Activated CD4-positive, alpha-beta T cell treated with anti-CD3 and anti-CD28 coated beads, Interleukin-2, Interleukin-4, amounts not matched to agents 100 ng/mL and 50 ng/mL, durations not matched to agents 16 hours and 8 hours (primary cell): ENCODE measurements at places on chromosomes 2 and 18.

GRCh38 chr18:35415511-35416073 is 38.5 kb upstream of the ZNF396 start:
- DNase-seq, result no peak

- no peak for DNase-seq
Measured at GRCh38 chr2:1730015-1730927, 14.0 kb downstream of the PXDN start.

DNA sequence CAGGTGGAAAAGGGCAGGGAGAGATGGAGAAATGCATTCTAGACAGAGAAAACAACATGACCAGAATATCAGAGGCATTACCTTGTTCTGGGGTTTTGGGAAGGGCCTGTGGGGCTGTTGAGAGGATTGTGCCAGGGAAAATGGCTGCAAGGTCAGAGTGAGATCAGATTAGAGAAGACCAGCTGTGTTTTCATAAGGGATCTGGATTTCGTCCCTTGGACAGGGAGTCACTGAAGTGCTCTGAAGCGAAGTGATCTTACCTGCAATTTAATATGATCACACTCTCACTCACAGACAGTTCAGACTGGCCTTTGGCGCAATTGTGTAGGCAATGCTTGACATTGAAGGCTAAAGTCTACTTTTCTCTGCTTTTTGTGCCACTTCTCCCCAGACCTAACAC is 20.3 kb upstream of the REG3G start:
- DNase-seq, result no peak

DNA sequence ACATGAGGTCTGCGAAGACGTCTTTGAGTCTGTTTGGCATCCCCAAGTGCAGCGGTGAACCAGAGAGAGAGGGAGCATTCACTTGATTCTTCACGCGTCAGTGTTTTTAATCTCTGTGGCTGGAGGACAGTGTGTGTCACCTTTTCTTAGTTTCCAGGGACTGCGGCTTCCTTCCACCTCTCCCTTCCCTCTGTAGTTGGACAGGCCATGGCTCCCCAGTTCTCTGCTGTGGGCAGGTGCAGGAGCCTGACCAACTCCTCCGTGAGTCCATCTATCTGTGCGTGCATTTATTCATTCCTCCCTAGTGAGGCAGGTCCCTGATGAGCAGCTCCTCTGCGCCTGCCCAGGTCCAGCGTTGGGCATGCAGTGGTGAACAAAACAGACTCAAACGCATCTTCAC is 42.9 kb downstream of the AGAP1 start:
- no peak for DNase-seq

DNA sequence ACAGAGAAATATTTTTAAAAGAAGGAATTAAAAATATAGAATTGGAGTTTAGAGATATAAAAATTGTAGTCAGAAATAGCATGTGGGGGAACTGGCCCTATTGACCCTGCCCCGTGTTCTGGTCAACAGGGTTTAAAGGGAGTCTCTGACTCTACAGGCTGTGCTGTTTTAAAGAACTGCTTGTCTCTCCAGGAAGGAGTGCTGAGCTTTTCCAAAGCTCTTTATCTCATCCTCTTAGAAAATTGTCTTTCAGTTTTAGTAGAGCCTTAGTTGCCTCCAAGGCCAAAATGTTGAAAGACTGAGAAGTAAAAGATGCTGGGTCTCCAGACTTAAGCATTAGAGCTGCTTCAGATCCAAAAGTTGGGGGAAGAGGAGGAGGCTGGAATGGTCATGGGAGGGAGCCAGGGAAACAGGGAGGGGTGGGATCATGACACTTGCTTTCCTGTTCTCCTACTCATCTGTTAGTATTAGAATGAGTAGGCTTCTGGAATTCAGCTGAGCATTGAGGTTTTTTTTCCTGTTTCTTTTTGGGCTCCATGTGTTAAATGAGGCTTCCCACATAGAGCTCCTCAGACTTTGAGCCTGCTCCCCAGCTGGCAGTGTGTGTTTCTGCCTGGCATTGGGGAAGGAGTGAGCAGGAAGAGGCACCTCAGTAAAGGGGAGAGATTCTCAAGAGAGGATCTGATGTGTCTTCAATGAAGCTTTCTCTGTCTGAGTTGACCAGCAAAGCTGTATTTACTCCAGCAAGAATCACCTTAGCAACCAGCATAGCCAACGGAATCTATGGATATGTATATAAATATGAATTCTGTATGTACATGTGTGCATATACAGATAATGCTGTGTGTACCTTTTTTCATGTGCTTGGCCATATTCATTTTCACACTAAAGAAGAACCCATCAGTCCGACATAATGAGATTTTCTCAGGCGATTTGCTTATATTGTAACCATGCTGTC is 186.8 kb upstream of the FBXO11 start:
- DNase-seq, result no peak

GRCh38 chr2:79131687-79132086 is 11.4 kb downstream of the REG1A start:
- DNase-seq, result no peak

- no peak for DNase-seq
Measured at GRCh38 chr18:37502036-37502435, 63.6 kb downstream of the CELF4 start.

- DNase-seq, result no peak
Measured at GRCh38 chr2:118723394-118723793, 124.1 kb downstream of the EN1 start.

DNA sequence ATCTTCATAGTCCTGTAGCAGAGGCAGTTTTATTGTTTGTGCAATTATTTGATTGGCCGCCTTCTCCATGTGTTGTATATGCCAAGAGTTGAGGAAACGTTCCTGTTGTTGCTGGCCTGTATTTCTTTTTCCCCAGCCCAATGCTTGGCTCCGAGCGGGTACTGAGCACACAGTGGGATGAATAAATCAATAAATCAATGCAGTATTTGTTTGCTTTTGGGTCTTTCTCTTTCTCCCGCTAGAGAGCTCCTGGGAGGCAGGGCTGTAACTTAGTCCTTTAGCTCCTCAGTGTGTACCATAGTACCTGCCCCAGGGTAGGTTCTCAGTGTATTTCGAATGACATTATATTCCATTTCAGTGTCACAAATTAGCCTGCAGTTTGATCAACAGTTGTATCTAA is 71.8 kb downstream of the ICOS start:
- no peak for DNase-seq

DNA sequence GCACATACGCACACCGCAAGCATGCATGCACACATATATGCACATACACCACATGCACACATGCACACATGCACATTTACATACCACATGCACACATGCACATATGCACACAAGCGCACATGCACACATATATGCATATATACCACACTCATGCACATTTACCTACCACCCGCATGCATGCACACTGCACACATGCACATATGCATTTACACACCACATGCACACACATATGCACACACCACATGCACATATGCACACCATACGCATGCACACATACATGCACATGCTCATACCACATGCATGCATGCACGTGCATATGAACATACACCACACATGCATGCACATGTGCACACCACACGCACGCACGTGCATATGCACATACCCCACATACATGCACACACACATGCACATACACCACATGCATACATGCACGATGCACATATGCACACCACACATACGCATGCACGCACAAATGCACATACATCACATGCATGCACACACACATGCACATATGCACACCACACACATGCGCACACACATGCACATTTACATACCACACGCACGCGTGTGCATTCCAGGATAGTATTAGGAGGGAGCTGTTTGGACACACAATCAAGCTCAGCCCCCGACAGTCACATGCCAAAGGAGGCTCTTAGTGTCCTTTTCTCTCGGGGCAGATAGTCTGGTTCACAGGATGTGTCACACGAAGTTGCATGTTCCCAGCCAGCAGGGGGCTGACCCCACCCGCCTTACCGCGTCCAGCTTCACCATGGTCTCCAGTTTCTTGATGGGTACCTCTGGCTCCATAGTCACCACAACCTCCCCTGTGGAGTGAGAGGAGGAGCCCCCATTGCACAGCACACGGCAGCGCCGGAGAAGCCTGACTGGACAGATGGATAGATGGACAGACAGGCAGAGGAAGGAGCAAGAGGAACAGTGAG is 5.9 kb downstream of the OTOF start:
- DNase-seq, result no peak

DNA sequence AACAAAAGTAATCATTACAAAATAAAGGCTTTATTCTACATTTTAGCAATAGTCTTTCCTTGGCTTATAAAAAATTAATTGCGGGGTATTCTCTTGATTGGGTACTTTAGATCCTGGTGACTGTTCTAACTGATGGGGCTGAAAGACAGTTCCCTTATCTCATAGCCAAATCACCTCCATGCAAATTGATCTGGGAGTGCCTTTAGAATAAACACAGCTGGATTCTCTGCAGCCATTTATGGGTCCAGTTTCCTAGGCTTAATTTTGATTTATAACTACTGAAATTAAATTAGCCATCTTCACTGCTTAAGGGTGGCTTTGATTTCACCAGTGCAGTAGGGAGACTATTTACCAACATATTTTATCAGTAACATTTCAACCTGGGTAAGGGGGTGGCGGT is 337.1 kb downstream of the NRXN1 start:
- no peak for DNase-seq

GRCh38 chr2:192438239-192438638 is 243.5 kb upstream of the TMEFF2 start:
- DNase-seq, result no peak

GRCh38 chr18:79522451-79523205 is 126.9 kb downstream of the NFATC1 start:
- peak; percentile 59 for DNase-seq

GRCh38 chr2:99708231-99708630 is 218.4 kb upstream of the REV1 start:
- DNase-seq, result no peak

GRCh38 chr2:5250482-5250881 is 441.7 kb upstream of the SOX11 start:
- DNase-seq, result no peak

- peak; percentile 28 for DNase-seq
Measured at GRCh38 chr18:5879479-5879882, 15.8 kb downstream of the TMEM200C start.

DNA sequence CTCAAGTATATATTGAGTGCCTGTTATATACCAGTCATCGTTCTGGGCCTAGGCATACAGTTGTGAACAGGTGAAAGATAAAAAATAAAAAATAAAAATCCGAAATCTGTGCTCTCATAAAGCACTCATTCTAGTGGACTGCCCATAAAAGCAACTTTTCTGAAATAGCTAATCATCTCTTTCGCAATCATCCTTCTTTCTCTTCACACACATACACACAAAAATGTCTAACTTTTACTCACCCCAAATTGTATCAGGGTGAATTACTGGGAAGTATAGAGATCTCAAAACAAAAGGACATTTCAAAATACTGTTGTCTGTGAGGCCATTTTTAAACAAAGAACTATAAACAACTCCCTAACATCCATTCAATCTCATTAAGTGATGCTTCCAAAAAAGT is 29.6 kb upstream of the ORC2 start:
- DNase-seq, result no peak

GRCh38 chr2:71933467-71934319 is 214.0 kb downstream of the CYP26B1 start:
- no peak for DNase-seq

DNA sequence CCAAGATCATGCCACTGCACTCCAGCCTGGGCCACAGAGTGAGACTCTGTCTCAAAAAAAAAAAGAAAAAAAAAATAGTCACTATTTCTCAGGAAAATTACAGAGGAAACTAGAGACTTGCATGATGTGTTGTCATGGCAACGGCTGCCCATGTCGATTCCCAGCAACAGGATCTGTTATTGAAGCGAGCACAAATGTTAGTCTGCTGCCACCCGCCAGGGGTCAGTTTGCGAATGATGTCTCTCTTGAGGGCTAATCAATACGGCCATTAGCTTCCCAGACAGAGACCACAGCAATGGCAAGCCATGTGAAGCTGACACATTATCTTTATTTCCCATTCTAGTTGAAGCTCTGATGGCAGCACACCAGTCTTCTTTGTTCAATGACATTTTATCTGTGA is 32.4 kb upstream of the ACYP2 start:
- no peak for DNase-seq

- no peak for DNase-seq
Measured at GRCh38 chr2:112151271-112151670, 13.1 kb downstream of the FBLN7 start.

GRCh38 chr2:70982971-70983370 is 4.5 kb downstream of the ANKRD53 start:
- no peak for DNase-seq

DNA sequence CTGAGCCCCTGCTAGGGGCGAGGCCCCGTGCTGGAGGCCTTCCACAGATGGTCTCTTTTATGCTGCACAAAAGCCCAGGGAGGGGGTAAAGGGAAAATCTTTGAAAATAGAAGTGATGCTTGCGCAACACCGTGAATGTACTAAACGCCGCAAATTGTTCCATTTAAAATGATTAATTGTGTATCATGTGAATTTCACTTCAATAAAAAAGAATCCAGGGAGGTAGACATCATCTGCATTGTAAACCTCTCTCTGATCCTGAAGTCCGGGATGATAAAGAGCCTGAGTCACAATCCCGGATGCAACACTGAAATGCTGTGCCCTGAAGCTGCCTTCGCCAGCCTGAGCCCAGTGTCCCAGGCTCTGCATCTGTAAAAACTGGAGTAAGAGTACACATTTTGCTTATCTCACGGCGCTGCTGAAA is 107.7 kb upstream of the PPP1CB start:
- no peak for DNase-seq

DNA sequence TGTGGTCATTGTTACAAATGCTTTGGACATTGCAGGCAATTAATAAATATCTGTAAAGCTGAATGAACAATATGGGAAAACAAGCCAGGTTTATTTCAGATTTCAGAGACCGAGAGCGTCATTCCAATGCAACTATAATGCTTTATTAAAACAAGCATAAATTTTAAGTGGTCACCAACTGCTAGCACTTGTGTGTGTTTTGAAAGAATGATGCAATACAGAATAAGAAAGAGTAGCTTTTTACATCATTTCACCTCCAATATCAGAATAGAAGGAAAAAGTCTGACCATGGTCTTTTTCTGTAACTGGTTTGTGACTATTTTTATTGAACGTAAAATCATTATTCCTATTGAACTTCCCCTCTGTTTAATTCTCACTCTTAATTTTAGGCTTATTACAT is 7.6 kb downstream of the CTAGE1 start:
- no peak for DNase-seq

DNA sequence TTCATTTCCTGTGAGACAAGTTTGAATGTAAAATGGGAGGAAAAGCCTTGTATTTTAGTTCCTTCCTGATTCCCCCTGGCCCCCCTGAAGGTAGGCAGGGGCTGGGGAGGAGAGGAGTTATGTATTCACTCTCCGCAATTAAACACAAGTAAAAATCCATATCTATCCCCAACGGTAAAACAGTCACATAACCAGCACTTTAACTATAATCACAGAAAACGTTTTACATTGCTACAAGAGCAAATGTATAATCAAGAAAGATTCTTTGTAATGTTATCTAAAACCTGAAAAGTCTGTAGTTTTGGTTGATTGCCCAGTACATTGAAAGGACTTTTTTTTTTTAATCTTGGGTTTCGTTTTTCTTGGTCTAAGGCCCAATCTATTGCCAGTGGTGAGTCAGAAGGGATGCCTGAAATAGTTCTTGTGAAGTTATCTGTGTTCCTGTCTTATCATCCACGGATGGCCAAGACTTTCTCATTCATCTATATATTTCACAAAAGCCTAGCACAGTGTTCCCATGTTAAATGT is 34.5 kb upstream of the CCNYL1 start:
- no peak for DNase-seq

GRCh38 chr2:238382381-238382781 is 44.3 kb upstream of the ASB1 start:
- no peak for DNase-seq

- DNase-seq, result no peak
Measured at GRCh38 chr18:2894841-2895370, 48.1 kb downstream of the EMILIN2 start.

- no peak for DNase-seq
Measured at GRCh38 chr18:48303883-48304282, 105.3 kb downstream of the ZBTB7C start.

- no peak for DNase-seq
Measured at GRCh38 chr2:188142636-188143295, 148.9 kb upstream of the GULP1 start.
